Ecto neural progenitor cell (in vitro differentiated cells): ENCODE measurements at places on chromosomes 7 and 10.

DNA sequence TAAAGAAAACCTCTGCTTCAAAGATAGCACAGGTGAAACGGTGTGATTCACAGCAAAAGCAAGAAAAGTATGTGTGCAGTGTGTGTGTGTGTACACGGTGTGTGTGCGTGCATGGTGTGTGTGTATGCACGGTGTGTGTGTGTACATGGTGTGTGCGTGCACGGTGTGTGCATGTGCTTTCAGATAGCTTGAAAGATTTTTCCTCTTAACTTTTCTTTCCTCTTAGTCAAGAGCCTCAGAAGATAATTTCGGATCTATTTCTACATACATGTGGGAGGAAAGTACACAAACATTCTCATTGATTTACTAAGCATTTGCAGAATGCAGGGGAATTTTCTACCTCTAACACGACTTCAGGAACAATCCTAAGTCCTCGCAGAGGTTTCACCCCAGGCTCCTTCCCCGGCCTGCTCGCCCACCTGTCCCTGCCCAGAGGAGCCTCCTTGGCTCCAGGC is 2.9 kb downstream of the FGFR2 start:
- DNase-seq, result no peak

GRCh38 chr10:89390476-89391225 is 1.8 kb upstream of the IFIT1 start:
- no peak for DNase-seq

DNA sequence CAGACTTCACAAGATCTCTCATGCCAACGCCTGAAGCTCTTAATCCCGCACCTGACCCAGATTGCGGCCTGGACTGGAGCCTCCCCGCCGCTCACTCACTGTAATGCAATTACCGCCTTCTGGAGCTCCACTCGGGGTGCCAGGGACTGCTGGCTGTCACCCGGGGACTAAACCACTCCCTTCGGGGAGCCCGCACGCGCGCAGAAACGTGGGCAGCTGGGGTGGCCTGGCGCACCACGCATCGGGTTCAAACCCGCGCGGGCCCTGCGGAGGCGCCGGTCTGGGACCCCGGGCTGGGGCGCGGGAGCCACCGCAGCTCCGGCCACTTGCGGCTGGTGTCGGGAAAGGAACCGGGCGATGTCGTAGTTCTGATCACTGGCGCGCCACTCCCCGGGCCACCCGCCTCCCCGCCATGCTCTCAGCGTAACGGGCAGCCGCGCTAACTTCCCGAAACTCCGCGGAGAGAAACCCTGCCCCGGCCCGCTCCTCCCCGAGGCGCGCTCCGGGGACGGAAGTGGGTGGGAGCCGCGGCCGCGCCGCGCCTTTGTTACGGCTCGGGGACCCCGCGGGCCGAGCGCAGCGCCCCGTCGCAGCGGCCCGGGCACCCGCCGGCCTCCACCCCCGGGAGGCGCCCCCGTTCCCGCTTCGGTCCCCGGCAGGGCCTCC is 100.3 kb upstream of the SVIL start:
- DNase-seq, result peak; percentile 69

- no peak for DNase-seq
These were observed 97.7 kb upstream of the EFCAB10 start for GRCh38 chr7:105678811-105679495.

DNA sequence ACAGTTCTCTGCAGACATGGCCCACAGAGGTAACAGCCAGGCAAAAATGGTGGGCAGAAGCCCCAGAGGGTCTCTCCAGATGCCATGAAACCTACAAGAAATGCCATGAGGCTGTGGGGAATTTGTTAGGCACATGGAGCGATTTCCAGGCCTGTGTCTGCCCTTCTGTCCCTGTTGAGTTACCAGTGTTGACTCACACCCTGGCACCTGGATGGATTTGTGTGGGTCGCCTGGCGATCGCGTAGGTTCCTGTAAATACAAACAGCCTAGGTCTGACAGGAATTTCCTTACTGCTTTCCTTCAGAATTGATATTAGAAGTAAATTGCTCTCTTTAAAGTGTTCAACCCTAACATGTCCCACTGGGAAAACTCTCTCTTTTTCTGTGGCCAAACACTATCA is 164.9 kb upstream of the EEPD1 start:
- DNase-seq, result no peak

DNA sequence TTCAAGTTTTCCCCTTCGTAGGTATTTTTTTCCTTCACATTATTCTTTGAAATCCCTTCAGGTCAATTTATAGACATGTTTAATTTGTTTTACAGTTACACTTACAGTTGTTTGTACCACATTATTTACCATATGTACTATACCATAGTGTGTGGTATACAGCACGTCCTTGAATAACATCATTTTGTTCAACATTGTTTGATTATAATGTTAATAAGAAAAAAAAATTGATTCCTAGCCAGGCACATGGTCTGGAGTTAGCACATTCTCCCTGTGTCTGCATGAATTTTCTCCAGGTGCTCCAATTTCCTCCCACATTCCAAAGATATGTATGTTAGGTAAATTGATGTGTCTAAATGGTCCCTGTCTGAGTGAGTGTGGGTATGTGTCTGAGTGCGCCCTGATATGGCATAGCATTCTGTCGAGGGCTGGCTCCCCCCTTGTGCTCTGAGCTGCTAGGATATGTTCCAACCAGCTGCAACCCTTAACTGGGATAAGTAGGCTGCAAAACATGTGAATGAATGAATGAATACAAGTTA is 247.6 kb downstream of the CCDC7 start:
- no peak for DNase-seq

DNA sequence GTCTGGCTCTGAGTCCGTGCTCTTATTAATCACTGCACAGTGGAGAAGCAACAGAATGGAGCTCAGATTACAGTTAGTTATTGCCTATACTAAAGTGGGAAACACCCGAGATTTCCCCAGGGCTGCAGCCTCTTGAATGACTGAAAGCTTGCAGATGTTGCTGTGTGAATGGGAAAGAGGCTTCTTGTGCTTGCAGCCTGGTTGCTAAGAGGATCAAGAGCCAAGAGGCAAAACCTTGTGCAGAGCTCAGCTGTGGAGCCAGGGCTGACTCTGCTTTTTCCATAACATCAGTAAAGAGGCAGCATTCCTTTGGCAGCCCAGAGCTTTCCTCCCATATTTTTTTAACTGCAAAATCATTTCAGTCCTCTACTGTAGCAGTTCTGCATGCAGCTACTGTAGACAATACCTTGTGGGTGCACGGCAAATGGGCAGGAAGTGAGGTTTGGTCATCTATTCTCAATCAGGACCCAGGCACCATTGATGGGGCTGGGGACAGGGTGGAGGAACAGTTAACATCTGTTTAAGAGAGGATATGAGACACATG is 86.5 kb downstream of the RALA start:
- peak; percentile 55 for DNase-seq

- DNase-seq, result no peak
These were observed 678 bp downstream of the SH2B2 start for GRCh38 chr7:102287111-102287980.

DNA sequence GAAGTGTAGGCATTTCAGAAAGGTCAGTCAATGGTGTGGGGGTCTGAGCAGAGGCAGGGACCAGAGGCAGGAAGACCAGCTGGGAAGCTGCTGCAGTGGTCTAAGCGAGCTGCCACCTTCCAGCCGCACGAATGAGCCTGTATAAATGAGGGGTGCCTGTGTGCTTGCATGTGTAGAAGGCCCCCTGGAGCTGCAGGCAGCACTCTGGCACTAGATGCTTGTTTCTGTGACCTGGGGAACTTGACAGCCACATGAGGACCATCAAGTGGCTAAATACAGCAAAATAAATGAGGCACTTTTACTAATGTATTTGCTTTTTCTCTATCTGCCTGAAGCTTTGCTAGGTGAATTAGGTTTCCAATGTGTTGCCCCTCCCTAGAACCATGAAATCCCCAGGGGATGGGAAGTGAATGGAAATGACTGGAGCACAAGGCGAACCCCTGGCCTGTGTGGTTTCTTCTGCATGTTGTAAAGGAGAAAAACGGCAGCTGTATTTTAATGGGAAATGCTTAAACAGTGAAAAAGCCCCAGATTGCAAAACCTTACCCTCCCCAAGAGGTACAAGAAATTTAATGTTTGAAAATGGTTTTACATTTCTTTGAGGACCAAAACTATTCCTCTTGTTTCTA is 57.7 kb downstream of the PYROXD2 start:
- no peak for DNase-seq

GRCh38 chr10:64312876-64313275 is 791.7 kb downstream of the REEP3 start:
- no peak for DNase-seq

DNA sequence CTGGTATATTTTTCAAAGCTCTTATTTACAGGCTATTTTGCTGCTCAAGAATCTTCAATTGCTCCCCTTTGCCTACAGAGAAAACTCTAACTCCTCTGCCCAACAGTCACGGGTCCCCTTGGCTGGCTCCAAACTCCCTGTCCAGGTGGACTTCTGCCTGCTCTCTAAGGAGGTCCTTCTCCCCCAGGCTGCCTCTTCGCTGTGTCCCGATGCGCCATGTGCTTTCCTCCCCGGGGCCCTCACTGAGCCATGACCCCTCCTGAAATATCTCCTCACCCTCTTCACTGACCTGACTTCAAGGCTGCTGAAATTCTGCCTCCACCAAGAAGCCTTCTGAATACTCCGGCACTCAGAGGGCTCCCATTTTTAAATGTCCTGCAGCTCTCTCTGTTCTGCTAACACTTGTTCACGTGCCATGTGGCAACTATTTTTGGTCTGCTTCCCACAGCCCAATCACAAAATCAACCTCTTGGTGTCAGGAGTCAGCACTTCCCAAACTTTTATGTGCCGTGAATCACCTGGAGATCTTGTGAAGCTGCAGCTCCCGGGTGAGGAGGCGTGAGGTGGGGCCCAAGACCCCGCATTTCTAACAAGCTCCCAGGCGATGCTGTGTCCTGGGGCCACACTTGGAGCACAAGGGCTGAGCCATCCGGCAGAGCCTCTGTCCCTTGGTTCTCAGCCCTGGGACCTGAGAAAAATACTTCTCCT is 85.7 kb upstream of the COL13A1 start:
- DNase-seq, result no peak

- DNase-seq, result no peak
These were observed 12.2 kb upstream of the HNRNPF start for GRCh38 chr10:43421201-43421507.

DNA sequence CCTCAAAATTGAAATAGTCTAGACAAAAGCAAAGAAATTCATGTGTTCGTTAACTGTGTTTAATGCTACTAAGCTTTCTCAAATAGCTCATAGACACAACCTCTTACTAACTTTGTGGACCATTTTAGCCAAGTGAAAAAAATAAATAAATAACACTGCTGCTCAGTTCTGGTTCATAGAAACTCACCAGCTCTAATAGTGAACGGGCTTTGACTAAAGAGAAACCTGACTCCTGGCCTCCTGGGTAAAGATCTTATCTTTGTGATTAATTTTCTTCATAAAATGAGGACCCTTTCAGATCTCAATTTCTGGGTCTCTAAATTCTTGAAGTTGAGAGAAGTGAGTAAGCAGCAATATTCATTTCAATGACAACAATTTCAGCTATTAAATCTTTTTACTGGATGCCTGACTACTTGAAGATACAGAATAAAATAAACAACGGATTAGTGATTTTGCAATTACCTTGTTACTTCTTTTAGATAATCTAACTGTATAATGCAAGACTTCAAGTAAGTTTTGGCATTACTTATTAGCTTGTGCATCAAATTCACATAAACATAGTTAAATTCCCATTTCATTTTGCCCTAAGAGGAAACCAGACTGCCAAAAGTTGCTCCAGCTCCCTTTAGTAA is 3.1 kb downstream of the CADPS2 start:
- DNase-seq, result no peak

DNA sequence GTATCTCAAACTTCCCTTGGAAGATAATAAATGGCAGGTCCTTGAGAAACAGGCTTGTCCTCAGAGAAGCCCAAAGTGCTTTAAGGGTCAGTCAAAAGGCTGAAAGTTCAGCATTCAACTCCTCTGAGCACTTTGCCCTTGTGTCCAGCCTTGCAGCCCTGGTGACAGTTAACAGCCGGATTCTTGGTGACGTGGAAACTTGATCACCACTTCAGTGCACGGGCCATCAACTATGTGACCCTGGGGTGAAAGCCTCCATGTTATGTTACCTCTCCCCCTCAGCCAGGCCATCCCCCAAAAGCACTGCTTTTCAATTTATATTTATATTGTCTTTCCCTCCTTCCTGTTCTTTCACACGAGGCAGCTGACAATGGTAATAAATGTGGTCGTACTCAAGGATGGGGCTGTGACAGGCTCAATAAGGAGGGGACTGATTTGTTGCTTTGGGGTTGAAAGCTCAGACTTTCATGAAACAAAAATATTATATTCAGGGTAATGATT is 164.0 kb upstream of the NRP1 start:
- no peak for DNase-seq

- no peak for DNase-seq
These were observed 1047.8 kb downstream of the NRG3 start for GRCh38 chr10:82922755-82923154.

- no peak for DNase-seq
These were observed 163.2 kb upstream of the ZNF32 start for GRCh38 chr10:43811871-43812270.
